ENCODE measurements at places on chromosomes 5 and 9.

DNA sequence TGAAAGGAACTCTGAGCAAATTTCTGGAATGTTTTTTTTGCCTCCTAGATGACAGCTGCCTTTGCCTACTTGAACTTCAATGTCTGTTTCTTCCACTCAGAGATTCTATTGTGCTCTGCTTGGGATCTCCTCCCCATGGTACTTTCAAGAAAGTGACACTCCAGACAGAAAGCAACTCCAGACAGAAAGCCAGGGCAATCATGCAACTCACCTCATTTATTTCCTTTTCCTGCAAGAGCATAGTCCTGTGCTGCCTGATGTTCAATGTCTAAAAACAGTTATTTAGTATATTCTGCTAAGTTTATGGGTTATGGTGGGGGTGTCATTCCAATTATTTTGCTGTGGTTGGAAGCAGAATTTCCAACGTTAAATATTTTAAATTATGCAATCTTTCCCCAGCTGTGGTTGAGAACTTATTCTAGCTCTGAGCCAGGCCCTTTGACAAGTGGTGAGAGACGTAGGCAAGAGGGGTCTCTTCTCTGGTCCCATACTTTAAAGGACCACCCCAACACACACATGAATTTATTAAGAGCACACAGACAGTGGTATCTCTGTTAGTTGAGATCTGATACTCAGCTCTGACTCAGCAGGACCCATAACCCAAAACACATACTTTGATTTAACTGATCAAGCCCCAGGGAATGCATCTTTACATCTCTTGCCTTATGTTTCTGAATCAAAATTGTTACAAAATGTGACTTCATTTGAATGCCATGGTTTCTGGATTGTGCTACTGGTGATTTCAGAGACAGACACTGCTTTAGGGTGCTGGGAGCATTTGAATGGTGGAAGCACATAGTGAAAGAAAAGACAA lies 39.5 kb upstream of the MAMDC2 start:
- DNase-seq = peak; percentile 66

DNA sequence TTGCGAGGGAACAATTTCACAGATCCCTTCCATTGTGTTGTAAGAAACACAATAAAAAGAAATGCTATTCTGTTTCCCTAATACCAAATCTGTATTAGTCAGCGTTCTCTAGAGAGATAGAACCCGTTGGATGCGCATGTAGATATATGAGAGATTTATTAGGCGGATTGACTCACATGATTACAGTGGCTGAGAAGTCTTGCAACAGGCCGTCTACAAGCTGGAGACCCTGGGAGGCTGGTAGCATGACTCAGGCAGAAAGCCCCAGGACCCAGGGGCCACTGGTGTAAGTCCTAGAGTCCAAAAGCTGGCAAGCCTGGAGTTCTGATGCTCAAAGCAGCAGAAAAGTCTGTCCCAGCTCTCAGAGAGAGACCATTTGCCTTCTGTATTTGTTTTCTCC lies 18.4 kb upstream of the IL17B start:
- no peak for DNase-seq

DNA sequence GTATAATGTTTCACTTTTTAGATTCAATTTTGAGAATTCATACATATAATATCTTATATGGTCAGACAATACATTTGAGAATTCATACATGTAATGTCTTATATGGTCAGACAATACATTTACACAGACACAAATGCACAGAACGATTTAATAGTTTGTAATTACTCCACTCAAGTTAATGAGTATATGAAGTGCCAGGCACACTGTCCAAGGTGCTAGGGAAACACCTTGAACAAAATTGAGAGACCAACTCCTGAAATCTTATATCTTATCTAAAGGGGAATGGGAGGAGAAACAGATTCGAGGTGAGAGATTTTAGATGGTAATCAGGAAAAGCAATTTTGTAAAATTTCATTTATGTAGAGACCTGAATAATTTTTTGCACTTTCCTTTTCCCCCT lies 994.7 kb downstream of the CDH12 start:
- no peak for DNase-seq

DNA sequence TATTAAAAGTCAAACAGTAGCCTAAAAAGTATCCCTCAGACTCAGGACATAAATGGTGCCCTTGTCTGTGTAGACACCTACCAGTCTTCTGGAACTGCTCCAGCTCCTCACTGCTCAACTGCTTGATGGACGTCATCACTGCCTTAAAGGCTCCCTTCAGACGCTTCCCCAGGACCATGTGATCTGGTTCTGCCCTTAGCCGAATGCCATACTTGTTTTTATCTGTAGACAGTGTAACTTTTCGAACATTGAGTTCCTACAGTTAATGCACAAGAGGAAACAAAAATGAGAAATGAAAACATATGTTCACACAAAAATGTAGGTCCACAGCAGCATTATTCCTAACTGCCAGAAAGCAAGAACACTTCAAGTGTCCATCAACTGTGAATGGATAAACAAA lies 46.2 kb downstream of the IARS1 start:
- peak; percentile 89 for DNase-seq

DNA sequence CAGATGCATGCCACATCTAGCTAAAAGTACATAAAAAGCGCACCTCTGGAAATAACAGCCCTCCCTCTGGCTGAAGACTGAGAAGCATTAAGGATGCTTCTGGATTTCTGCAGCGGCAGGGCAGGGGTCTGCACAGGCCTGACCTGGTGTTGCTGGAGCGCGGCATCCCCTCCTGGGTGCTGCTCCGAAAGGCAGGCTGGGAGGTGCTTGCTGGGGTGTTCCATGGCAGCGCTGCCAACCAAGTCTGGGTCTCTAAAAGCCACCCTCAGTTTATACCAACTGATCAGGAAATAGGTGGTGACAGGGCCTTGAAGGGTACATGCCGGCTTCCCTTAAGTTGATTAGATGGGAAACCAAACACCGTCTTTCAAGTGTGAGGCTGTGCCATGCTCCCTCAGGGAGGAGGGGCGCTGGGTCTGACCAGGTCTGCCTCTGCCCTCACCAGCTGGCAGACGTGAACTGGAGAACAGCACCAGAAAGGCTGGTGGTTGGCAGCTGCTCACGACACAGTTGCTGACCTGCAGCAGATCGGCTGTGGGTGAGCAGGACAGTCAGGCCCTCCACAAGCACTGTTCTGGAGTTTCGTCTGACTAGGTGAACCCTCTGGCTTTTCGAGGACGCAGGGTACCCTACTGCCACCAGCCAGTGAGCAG lies 81.6 kb downstream of the DAP start:
- DNase-seq = no peak
